Activated T-helper 1 cell treated with Interleukin-2 at 50 U/mL for 16 hours (primary cell): ENCODE measurements at places on chromosomes 16 and 17.

DNA sequence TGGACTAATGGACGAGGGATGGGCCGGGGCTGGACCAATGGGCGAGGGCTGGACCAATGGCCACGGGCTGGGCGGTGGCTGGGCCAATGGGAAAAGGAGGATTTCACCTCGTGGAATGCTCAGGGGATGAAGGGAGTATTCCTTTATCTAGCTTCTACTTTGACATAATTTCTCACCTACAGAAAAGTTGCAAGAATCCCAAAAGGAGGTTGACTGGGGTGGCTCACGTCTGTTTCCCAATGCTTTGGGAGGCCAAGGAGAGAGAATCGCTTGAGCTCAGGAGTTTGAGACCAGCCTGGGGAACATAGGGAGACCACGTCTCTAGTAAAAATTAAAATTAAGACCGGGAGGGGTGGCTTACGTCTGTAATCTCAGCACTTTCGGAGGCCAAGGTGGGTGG, 5.7 kb upstream of the FLYWCH1 start:
- no peak for DNase-seq

- DNase-seq: no peak
These were observed 36.2 kb upstream of the DNAH17 start for GRCh38 chr17:78613416-78613815.

- no peak for DNase-seq
These were observed 13.8 kb upstream of the AATK start for GRCh38 chr17:81179861-81180260.

DNA sequence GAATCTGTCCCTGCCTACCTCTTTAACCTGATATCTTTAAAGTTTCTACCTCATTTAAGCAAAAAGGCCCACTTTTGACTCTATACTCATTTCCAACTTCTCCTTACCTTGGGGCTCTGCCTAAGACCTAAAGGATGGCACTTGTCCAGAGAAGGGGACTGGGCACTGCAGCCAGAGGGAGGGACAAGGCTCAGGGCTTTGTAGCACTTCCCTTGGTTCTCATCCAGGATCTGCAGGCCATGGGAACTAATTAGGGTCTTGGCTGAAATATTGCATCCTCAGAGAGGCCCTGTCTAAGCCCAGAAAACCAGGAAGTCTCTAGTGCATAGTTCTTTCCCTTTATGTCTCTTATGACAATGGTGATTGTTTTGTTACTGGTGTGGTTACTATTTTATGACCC, 37.3 kb downstream of the IRX5 start:
- DNase-seq: no peak

- DNase-seq: no peak
These were observed 22.7 kb downstream of the BCO1 start for GRCh38 chr16:81261049-81261648.

GRCh38 chr16:65305266-65305959, 183.6 kb upstream of the CDH11 start:
- no peak for DNase-seq
